ENCODE measurements at places on chromosomes 2 and 18.

DNA sequence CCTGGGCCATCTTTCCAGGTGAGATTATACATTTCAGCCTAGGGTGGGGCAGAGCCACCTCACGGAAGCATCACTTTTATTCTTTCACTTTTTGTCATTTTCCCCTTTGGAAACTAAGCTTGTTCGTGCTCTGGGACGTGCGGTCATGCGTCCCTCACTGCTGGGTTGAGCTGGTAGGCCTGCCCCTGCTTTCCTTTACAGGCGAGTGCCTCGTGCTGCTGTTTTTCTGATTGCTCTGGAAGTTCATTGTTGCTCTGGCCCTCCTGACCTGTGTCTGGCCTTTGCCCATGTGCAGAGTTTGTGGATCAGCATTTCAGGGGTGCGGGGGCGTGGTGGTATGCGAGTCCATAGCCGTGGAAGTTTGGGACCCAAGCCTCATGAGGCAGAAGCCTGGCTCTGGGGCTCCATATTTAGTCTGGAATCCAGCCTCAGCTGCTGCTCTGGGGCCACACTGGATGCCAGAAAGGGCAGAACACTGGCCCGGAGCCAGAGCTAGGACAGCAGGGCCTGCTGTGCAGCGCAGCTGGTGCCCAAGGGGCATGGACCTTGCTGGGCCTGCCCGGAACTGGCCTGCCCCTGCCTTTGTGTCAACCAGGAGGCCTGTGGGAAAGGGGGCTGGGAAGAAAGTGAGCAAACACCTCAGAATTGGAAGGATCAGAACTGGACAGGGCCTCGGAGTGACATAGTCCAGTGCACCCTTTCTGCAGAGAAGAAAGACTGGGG is 51.1 kb downstream of the CTIF start:
- DNase-seq: no peak

GRCh38 chr2:133240491-133241223 is 327.6 kb downstream of the NCKAP5 start:
- no peak for DNase-seq

DNA sequence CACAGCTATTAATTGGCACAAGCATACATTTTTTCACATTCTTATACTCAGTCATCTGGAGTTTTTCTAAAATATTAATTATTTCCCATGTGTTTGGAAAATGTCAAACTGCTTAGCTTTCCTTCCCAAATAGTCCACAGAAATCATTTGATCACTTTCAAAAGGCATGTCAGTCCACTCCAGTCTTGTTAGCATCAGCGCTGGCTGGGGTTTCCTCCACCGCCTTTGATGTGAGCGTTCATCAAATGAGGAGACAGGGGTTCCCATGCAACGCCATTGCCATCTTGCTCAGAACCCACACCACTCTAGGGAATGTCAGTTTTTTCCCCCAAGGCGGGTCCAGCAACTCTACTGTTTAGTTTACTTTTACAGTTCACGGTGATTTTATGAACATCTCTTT is 13.1 kb upstream of the RAX start:
- no peak for DNase-seq

- peak; percentile 5 for DNase-seq
Observed at GRCh38 chr2:240246173-240246820, 105.8 kb upstream of the OTOS start.

DNA sequence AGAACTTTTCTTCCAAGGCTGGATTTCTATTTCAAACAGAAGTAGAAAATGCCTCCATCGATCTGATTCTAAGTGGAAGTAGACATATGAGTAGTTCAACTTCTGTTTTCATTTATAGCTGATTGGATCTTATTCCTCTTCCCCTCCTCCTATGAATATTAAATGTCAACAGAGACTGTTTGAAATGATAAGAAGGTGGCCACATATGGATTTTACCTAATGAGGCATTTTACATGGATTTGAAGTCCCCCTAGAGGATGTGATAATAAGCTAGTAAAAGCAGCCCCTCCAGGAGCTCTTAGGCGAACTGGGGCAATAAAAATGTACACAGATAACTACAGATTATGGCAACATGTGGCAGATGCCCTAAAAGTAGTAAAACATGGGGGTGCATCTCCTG is 71.0 kb downstream of the UPP2 start:
- no peak for DNase-seq

GRCh38 chr2:189412330-189412953 is 28.8 kb upstream of the WDR75 start:
- peak; percentile 16 for DNase-seq

GRCh38 chr18:13362051-13362450 is 143.5 kb downstream of the LDLRAD4 start:
- DNase-seq: no peak

- DNase-seq: no peak
Observed at GRCh38 chr18:23311351-23312121, 141.6 kb upstream of the RIOK3 start.

- DNase-seq: no peak
Observed at GRCh38 chr2:118738524-118739308, 108.7 kb downstream of the EN1 start.

DNA sequence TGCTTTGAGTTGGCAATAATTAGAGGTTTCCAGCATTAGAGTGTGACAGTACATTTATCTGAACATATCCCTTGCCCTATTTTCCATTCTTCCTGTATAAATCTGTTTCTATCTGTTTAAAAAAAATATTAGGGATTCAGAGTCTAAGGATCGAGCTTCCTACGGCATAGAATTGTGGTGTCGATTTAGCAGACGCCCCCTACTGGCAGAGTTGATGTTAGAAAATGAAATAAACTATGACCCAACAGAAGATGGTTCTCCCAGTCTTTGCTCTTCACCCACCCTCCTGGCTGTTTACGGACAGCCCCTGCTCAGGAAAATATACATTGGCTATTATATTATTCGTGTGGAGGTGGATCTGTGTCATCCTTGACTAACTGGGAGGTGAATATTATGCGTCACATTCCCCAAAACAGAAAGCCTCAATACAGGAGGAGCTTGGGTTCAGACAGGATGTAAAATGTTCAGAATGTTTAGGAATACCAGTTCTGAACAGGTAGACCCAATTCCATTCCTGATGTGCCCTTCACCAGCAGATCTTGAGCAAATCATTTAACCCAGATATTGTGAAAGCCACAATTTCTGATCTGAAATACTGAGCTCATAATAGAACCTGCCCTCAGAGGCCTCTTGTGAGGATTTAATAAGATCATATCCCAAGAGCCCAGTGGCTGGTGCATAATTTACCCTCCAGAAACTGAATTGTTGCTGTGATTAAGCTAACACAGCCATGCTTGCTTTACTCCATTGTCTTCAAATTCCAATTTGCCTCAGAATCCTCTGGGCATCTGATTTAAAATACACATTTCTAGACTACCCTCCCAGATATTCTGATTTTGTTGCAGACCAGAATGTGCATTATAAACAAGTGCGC is 10.8 kb upstream of the ERMN start:
- DNase-seq: peak; percentile 38

DNA sequence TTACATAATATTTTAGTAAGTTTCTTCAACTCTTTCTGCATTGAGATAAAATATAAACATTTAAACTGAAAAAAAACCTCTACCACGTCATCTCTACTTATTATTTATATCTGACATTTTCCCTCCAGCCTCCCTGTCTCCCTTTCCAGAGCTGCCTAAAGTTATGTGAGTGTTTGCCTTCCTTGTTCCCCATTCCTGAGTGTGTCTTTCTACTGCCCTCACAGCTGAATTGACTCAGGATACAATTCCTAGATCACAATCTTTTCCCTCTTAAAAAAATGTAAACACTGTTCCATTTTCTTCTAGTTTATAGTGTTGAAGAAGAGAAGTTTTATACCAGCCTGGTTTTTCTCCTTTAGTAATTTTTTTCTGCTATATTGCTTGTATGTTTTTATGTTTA is 5.3 kb downstream of the TRPM8 start:
- DNase-seq: no peak

- DNase-seq: no peak
Observed at GRCh38 chr2:27093430-27094352, 7.1 kb downstream of the KHK start.

- no peak for DNase-seq
Observed at GRCh38 chr2:160507464-160507863, 13.9 kb upstream of the RBMS1 start.

DNA sequence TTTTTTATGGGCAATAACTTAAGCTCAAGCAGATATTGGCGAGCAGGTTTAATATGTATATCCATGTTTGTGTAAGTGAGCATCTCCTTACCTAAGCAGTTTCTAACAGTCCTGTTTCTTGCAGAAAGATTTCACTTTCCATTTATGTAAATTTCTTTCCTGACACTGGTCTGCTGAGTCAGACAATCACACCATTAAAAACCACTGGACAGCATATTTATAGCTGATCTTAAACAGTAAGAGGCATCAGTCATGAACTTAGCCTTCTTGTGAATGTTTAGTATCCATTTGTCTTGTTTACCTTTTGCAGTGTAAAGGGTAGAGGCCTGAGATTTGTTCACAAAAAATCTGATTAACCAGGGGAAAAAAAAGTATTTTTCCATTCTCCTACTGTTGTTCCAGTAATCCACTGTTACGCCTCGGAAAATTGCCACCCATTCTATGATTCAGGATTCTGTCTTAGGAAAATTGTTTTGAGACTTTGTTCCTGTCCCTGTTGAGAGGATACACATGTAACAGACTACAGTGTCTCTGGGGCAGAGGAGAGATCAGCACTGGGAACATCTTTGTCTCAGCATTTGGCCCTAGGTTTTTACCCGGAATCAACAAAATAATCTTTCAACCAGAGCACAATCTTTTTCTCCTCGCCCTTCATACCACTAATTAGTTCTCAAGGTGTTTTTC is 521.0 kb upstream of the NRP2 start:
- DNase-seq: no peak

DNA sequence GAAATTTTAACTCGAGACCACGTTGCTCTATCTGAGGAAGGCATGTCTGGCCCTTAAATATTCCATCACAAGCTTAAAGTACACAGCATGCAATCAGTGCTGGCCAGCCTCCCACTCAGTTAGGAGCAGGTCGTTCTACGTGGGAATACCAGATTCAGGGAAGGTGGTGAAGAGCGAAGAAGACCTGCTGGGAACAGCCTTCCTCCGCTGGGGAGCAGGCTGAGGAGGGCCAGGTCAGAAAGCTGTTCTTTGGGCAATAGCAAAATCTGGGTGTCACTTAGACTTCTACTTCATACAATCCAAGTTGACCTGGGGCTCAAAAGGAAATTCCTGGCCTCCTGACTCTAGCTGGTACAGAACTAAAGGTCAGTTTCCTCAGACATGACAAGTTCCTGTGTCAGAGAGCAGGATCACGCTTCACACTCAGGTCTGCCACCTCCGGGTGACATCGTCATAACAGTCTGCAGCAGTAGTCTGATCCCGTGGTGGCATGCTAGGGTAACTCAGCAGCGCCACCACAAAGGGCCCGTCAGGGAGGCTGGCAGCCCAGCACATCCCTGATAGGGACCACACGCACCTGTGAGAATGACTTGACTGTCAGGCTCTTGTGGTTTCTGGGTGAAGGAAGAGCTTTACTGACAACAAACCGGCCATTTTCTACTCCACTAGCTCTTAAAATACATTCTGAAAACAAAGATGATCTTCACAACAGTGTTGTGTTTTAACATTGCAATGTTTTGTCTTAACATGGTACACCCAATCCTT is 35.2 kb upstream of the NAPG start:
- DNase-seq: peak; percentile 68

DNA sequence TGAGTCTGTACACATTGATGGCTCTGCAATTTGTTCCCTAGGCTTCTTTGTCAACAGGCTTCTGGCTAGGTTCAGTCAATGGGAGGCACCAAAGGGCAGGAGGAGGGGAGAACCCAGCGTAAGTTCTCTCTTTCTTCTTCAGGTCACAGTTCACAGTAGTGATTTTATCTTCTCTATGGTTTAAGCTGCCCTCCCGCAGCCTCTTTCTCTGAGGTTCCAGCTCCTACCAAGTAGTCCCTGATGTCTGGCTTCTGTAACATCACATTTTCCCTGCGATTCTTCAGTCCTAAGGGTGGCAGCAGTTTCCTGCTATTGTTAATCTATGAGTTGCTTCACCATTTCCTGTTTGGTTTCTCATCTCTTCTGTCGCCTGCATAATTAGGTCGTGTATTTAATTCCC is 107.4 kb downstream of the CPO start:
- DNase-seq: no peak

DNA sequence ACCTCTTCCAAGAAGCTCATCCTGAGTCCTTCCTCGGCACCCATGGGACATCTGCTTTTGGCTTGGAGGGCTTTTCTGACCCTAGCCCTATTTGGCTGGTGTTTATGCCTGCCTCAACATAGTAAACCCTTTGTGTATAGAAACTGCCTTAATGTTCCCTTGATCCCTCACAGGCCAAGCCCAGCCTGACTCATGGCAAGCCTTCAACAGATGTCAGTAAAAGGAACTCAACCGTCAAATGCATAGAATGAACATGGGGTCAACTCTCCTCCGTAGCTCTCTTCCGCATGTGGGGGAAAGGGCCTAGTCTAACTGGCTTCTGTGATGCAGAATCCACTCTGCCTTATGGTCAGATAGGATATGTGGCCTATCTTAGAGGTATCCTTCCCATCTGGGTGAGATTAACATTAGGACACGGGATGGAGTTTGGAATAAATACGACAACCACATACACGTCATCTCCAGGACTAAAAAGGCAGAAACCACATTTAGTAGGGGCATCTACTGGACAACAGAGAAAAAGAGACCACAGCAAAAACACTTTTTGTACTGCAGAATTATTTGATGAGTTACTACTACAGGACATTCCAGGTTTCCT is 2.5 kb upstream of the NPAS2 start:
- DNase-seq: no peak

DNA sequence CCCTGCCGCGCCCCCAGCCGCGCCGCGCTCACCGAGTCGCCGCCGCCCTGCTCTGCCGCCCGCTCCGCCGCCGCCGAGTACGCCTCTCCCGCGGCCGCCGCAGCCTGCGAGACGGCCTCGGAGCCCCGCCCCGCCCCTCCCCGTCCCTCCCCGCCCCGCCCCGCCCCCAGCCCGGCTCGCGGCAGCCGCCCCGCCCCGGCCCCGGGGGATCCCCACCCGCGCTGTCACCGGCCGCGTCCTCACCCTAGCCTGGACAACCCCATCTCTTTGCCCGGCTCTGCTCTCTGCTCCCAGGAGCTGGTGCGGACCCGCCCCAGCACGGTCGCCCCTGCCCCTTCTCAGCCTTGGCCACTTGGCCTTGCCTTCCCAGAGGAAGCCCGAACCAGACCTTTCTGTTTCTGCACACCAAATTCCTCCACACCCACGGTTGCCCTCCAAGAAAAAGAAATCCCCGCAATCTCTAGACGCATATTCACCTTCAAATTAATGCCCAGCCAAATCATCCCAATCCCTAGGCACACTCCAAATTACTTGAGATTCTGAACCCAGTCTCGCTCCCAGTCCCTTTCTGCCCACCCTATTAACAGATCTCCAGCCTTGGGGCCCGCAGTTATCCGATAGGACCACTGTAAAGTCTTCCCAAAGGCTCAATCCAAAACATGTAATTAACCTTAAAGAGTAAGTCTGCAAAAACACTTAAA is at the start of gene CYRIA:
Gene CYRIA (minus strand): TSS at position 87 of the 701 bp plus-strand sequence. CDS start 77,715 bp downstream, outside the sequence.
- DNase-seq: peak; percentile 73

- no peak for DNase-seq
Observed at GRCh38 chr2:159879051-159879604, 81.1 kb upstream of the CD302 start.

GRCh38 chr2:31037058-31037457 is 101.2 kb downstream of the GALNT14 start:
- DNase-seq: no peak
